CD4-positive, alpha-beta T cell treated with Interleukin-6 at 100 ng/mL for 8 hours (primary cell): ENCODE measurements at places on chromosomes 13 and 19.

DNA sequence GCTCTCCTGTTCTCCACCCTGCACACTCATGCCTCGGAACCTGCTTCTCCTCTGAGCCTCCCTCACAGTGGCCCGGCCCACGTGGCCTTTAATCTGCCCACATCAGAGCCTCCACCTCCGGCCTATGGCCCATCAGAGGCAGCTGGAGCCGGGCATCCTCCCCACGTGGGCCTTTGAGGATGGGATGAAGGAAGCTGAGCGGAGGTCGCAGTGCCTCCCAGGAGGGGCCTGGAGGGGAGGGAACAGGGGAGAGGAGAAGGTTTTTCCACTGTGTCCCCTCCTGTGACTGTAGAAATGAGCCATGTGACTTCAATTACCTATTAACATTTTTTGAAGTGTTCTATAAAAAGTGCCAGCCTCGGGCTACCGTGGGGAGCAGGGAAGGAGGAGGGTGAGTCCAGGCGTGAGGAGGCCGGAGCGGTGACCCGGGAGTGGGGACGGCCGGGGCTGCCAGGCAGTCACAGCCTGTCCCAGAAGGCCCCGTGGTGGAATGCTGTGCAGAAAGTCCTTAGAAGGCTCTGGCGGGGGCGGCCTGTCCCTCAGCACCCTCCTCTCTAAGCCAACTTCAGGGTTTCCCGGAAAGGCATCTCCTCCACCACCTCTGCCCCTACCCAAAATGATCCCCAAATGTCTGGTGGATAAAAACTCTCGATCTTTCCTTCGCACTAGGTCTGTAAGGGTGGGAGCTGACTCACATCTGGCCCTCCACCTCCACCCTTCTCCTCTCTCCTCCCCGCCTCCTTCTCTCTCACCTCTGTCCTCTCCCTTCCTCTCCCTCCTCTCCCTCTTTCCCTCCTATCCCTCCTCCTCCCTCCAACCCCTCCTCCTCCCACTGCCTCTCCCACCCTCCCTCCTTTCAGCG is 24.8 kb upstream of the SLC1A5 start:
- DNase-seq: no peak

DNA sequence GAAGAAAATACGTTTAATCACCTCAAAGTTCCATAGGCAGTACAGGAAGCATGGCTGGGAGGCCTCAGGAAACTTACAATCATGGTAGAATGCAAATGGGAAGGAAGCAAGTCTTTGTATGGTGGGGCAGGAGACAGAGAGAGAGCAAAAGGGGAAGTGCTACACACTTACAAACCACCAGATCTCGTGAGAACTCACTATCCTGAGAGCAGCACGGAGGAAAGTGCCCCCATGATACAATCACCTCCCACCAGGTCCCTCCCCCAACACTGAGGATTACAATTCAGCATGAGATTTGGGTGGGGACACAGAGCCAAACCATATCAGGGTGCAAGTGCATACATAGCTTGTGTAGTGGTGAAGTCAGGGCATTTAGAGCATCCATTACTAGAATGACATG is 92.3 kb upstream of the ANKRD10 start:
- no peak for DNase-seq

GRCh38 chr13:80857321-80857720 is 516.4 kb upstream of the SPRY2 start:
- no peak for DNase-seq

DNA sequence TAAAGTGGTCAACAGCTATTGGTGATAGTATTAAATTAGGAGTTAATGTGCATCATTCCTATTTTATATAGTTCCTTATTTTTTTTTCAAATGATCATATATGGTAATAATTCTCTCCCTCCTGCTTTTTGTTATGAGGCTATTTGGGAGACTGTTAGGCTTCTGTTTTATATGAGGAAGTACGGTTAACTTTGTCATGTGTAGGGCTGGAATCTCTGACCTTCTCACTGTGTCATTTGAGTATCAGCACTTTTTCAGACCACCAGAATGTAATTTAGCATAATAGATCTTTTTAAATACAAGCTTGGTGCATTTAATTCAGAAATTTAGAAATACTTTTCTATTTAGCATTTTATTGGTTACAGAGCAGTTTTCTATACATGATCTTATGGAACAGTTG is 7.7 kb downstream of the DGKH start:
- DNase-seq: no peak

DNA sequence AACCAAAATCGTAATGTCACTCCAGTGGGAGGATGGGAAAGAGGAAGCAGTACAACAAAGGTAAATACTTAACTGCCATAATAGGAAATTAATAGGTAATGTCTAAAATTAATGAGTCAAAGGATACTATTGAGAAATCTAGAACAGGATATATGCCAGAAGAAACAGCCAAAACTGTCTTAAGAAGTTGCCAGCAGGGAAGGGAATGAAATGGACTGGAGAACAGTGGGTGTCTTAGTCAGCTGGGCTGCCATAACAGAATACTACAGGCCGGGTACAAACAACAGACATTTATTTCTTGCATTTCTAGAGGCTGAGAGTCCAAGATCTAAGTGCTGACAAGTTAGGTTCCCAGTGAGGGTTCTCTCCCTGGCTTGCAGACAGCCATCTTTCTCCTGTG is 40.3 kb upstream of the IPO5 start:
- no peak for DNase-seq

- DNase-seq: no peak
These were observed 22.2 kb downstream of the NFIX start for GRCh38 chr19:13017306-13018034.

- no peak for DNase-seq
These were observed 127.7 kb downstream of the ZIC5 start for GRCh38 chr13:99843872-99844271.

GRCh38 chr13:52924289-52925148 is 76.1 kb upstream of the PCDH8 start:
- DNase-seq: no peak

GRCh38 chr19:33146209-33146608 is 14.3 kb downstream of the WDR88 start:
- no peak for DNase-seq

- no peak for DNase-seq
These were observed 279.0 kb downstream of the NHLRC3 start for GRCh38 chr13:39317291-39317690.

- no peak for DNase-seq
These were observed 1499.7 kb upstream of the SLC10A2 start for GRCh38 chr13:104565888-104566287.

- no peak for DNase-seq
These were observed 573.0 kb upstream of the SLITRK1 start for GRCh38 chr13:84455143-84455905.

DNA sequence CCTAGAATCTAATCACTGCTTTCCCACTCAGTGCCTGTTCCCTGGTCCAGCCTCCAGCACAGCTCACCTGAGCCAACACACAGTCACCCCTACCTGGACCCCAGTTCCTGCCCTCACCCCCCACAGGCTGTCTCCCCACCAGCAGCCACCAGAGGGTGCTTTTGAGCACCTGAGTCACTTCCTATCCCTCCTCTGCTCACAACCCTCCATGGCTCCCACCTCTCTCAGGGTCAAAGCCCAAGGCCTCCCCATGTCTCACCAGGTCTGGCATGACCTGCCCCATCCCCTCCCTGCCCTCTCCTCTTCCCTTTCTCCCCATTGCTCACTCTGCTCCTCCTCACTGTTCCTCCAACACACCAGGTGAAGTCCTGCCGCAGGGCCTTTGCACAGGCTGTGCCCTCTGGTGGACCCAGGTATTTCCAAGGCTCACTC is 7.1 kb upstream of the DPP9 start:
- peak; percentile 56 for DNase-seq

- no peak for DNase-seq
These were observed 16.2 kb downstream of the ELAVL3 start for GRCh38 chr19:11464333-11465265.

- DNase-seq: no peak
These were observed 11.0 kb upstream of the CCL25 start for GRCh38 chr19:8041531-8041931.

DNA sequence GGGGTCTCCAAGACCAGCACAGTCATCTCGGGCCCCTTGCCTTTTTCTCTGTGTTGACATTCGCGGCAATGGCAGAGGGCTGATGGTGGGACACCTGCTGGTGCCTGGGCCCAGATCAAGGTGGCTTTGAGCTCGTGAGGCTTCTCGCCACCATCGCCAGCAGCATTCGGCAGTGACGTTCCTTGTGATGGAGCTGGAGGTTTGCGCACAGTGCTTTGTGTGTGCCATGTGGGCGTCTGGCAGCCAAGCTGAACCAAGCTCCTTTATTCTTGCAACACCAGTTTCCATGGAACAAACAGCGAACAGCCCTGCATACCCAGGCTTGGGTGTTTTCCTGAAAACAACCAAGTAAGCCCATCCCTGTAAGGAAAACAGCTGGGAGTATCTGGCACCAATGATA is 9.1 kb upstream of the TMEM255B start:
- DNase-seq: no peak

- no peak for DNase-seq
These were observed 258.9 kb downstream of the KCNRG start for GRCh38 chr13:50274181-50274580.

DNA sequence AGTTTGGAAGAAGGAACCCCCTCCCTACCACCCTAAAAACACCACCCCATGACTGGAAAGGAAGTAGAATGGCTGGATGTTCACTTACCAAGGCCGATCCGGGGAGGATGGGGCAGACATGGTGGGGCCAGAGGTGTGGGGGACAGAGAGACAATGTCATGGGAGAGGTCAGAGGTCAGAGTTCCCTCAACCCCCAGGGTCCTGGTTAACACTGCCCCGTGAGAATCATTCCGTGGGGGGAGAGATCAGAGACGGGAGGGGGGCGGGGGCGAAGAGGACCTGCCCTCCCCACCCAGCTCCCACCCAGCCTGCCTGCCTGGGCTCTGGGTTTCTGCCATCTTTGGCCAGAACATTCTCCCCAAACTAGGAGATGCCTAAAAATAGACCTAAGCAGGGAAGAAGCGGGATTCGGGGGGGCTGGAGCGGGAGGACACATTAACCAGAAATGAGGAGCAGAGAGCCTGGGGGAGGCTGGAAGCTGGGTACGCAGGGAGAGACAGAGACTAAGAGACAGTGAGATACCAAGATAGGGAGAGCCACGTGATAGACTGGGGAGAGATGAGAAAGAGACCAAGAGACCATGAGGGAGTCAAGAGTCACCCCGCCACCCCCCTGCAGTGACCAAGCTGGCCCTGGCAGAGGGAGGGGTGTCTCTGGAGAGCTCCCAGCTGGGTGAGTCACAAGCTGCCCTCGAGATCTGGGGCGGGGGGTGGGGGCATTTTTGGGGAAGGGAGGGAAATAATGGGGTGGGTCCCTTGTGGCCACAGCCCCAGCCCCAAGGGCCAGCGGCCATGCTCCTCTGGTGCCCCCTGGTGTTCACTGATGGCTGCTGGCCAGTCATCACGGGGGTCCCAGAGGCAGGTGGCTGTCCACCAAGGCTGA is 6.1 kb upstream of the KANK2 start:
- peak; percentile 13 for DNase-seq

- DNase-seq: no peak
These were observed 93.9 kb downstream of the LIG4 start for GRCh38 chr13:108121406-108121805.

- DNase-seq: peak; percentile 62
These were observed 64.6 kb downstream of the PDS5B start for GRCh38 chr13:32650705-32651311.

DNA sequence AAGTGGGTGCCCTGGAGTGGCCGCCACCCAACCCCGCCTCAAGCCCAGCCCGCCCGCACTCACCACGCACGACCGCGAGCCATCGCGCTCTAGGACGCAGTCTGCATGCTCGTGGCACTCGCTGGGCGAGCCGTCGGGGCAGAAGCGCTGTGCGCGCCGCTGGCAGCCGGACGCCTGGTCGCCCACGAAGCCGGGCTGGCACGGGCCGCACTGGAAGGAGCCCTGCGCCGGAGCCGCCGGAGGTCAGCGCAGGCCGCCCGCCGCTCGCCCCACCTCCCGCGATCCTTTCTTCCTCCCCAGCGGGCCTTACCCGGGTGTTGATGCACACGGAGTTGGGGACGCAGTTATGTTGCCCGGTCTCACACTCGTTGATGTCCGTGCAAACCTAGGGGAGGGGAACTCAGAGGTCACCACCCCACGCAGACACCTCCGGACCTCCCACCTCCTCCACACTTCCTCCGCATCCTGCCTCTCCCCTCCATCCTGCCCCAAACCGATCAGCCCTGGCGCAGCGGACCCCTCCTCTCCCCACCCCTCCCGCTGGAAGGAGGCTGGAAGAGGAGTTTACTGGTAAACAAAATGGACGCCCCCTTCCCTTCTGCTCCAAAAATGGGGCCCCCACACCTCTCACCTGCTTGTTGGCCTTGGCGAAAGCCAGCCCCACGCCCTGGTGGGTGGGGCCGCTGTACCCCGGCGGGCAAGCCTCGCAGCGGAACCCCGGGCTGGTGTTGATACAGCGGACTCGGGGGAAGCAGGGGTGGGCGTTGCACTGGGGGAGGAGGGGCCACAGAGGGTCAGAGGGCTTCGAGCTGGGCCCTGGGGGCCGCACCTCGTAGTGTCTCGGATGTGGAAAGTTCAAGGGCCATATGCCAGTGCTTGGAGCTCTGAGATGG is 2.3 kb downstream of the COMP start:
- no peak for DNase-seq

DNA sequence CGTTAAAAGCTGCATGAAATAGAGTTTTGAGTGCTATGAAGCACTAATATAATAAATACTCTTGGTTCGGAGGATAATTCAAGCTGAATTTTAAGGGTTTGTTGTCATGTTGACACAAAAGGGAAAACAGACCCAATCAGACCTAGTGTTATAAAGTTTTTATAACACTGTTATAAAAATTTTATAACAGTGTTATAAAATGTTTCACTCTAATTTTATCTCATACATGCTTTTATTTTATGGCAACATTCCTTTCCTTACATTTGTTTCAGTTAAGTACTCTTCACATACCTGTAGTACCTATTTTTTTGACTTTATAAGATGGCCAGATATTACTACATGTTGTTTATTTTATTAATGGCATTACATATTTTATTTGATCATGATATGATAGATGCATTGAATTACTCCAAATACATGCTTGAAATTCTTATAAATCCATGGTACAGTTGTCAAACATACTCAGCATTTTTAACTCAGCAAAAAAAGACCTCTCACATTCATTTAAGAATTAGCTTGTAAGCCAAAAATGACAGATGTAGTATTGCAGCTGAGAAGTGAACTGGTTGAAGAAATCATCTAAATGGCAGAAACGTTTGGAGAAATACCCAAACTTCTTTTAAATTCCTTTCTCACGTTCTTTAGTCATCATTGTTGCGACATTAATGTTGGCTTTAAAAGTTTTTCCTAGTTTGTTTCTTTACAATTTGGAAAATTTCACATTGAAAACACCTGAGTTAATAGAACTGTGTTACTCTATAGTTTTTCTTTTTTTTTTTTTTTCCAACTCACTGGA is 104.5 kb downstream of the PIBF1 start:
- no peak for DNase-seq
